ENCODE measurements at places on chromosomes 11 and 22.

- DNase-seq = no peak
These were observed 168.8 kb upstream of the CADM1 start for GRCh38 chr11:115672999-115673411.

DNA sequence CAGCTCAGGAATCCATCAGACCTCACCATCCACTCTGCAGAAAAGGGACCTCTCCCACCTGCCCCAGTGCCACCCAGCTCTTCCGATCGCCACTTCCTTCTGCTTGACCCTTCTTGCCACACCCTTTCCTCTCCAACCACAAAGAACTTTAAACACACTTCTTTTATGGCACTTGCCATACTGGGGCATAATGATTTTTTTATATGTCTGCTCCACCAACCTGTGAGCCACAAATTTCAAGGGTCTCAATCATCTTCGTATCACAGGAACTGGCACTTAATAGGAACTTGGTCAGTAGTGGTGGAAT lies 11.7 kb upstream of the MYH9 start:
- DNase-seq = no peak

DNA sequence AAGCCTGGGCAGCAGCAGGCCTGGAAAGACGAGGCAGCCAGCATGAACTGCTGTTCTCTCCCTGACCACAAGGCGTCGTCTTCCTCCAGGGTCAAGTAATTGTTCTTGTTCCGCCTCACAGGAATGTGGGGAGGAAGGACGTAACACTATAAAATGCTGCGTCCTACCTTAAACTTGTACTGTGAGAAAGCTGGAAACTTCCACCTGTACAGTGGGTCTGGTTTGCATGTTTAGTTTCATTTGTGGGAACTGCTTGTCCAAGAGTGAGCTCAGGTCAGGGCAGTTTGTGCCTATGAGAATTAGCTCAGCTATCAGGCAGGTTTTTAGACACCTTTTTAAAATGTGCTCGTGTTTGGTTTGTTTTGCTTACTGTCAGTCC lies 55.2 kb downstream of the PANX1 start:
- DNase-seq = peak; percentile 62

GRCh38 chr11:126703662-126704061 lies 296.9 kb downstream of the KIRREL3 start:
- DNase-seq = no peak

- peak; percentile 69 for DNase-seq
These were observed 58.5 kb upstream of the ANO1 start for GRCh38 chr11:70019576-70020011.

DNA sequence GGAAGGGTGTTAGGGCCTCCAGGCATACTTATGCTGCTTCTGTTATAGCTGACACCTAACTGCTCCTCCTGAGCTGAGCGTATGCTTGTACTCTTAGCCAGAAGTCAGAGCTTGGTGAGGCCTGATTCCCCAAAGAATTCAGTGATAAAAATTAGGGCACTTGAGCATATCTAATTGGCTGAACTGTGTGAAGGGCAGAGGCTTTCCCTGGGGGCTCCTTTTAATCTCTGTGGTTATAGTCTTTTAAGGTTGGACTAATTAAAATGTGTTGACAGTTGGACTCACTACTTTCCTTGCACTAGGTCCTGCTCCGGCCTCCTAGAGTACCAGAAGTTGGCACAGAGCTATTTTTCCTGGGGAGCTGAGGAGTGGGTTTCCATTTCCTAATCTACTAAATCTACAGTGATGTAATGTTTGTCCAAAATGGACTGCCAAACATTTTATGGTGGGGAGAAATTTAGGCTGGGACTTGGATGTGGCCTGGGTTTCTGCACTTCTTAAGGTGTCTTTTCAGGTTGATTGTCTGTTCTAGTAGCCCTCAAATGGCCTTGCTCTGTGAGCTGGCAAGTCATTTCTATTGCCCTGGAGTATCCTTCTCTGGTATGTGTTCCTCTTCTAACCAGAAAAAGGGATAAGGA lies 18.4 kb downstream of the STIM1 start:
- DNase-seq = no peak

GRCh38 chr11:19071255-19071654 lies 10.7 kb upstream of the MRGPRX2 start:
- DNase-seq = peak; percentile 88

DNA sequence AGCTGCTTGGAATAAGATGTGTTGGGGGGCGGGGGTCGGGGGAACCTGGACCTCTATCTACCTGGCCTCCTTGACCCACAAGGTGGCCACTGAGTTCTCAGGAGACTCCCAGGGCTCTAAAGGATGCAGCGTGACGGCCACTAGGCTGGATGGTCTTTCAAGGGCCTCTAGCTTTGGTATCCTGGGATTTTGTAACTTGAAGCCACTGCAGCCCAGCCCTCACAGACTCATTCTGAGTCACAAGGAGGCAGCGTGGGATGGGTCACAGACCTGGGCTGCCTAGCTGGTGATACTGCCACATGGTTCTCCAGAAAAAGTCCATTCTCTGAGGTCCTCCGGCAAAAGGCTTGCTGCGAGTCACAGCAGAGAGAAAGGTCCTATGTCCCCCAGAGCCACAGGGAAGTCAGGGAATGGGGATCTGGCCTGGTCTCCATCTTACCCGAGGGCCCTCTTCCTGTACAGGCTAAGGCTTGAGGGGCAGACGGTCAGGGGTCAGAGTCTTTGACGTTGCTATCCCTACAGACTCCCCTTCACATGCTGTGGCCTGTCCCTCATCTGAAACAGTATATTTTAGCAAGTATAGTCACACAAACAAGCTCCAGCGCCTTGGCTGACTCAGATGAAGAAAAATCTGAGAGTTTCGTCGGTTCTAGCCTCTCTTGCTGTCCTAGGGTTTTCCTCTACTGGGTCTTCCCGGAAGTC lies 52.4 kb downstream of the KCNC1 start:
- DNase-seq = peak; percentile 93

DNA sequence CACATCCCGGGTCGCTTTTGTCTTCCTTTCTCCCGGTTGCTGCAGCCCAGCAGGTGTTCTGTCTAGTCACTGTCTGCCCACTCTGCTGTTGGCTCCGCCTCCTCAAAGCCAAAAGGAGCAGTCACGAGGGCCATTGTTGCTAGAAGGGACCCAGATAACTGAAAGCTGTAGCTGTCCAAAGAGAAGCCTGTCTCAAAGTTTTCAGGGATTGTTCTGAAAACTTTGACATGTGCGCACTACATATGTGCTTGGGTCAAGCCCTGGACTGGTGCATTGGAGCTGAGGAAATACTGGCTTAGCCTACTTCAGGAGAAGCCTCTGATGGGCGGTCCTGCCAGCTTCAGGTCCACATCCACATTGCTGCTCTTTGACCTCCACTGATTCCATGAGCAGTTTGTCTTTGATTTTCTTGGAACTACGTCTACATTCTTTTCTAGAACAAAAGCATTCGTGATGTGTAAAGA lies 8.8 kb upstream of the OR2AT4 start:
- no peak for DNase-seq

GRCh38 chr11:64264371-64264852 lies 13.1 kb downstream of the PLCB3 start:
- no peak for DNase-seq

GRCh38 chr22:25357132-25357455 lies 137.7 kb downstream of the CRYBB2 start:
- DNase-seq = no peak

GRCh38 chr22:35914665-35915476 lies 113.8 kb downstream of the RBFOX2 start:
- peak; percentile 91 for DNase-seq

- no peak for DNase-seq
These were observed 33.1 kb upstream of the ELF5 start for GRCh38 chr11:34546511-34547209.

- DNase-seq = no peak
These were observed 36.7 kb upstream of the PLET1 start for GRCh38 chr11:112297248-112297866.

DNA sequence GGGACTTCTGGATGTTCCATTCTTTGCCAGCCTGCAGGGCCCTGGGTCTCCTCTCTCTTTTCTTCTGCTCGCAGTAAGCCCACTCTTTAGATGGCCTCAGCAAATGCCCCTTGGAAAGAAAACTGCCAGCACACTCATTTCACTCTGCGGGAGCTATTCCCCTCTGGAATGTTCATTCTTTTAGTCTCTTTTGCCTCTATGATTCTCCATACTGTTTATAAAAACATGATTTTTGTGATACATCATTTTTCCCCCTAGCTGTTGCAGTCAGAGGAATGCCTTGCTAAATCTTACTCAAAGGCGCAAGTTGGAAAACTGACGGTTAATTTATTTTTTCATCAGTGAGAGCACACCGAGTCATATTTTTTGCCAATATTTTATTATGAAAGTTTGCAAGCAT lies 184.9 kb downstream of the SNX19 start:
- DNase-seq = no peak

DNA sequence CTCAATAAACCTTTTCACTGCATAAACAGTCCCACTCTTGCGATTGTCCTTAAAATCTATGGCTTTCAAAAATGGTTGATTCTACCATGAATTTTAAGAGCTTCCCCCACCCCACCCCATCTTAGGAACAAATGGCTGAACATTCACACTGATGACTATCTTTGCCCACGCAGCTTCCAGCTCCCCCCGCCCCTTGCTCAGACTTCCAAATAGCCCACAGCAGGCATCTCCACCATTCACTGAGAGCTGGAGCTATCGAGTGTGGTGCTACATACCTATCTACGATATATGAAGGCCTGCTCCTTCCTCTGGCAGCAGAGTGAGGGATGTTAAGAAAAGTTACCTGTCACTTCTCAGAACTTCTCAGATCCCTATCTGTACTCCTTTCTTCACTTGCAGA lies 26.7 kb downstream of the EIF3F start:
- no peak for DNase-seq

- no peak for DNase-seq
These were observed 33.3 kb upstream of the TESMIN start for GRCh38 chr11:68784653-68785052.

Measured in fibroblast of mammary gland (primary cell).